ENCODE measurements at places on chromosomes 12 and 14. TPM values are rescaled to one million over a fixed set of nuclear protein-coding genes. Genes with fewer than 3 reads are reported as not detected.

Gene COPS7A
- 221 TPM for total RNA-seq

Gene PTPRR
- not detected for total RNA-seq

Gene SLC6A13
- not detected for total RNA-seq

Gene DAAM1
- 67.6 TPM for total RNA-seq

Gene MFAP5
- total RNA-seq: 174 TPM

Gene DUSP6
- 370 TPM for total RNA-seq

Gene CD69
- total RNA-seq: 1.3 TPM

Gene IL22
- not detected for total RNA-seq

Gene WDR89
- not detected for total RNA-seq

Gene FOXG1
- total RNA-seq: not detected

Gene ITGB7
- 1.6 TPM for total RNA-seq

Gene CMKLR1
- 45.3 TPM for total RNA-seq

Gene DRAM1
- total RNA-seq: 8.8 TPM

Gene PTPRB
- total RNA-seq: 49.5 TPM

Gene TEX52
- not detected for total RNA-seq

Gene COX8C
- not detected for total RNA-seq

All from ascending aorta (tissue), 2 donors.